ENCODE measurements at places on chromosomes 2 and 18. TPM values are rescaled to one million over a fixed set of nuclear protein-coding genes. Genes with fewer than 3 reads are reported as not detected.

DNA sequence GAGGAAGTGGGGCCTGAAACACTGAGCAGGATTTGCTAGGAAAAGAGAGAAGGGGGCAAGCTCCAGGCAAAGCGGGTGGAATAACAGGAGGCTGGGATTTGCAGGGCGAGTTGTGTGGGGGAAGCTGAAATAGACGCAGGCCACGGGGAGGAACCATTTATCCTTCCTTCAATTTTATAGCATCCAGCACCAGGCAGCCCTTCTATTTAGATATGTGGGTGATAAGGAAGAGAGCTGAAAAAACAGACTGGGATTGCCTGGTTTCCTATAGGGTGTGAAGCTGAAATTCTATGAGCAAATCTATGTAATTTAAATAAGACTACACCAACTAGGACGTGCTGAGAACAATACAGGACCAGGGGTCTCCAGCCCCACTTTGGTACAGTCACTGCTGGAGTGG, 132.0 kb upstream of the REV1 start:
- DNase-seq: no peak

DNA sequence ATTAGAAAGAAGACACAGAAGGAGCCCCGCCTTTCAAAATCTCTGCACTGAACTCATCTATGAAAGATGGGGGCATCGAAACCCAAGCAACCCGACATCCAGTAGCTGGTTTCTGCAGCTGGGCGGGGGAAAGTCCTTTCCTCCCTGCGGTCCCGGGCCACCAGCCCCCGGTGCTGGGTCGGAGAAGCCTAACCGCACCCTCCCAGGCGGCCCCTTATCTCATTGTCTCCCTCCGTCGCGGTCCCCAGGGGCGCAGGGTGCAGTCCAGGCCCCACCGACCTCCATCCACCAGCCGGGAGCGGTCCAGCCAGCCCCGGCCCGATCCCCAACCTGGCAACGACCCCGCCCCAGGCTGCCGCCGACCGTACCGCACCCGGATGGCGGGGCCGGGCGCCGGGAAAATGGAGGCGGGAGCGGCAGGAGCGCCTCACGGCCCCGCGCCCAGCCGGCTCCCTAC, 452 bp downstream of the RAPH1 start:
- peak; percentile 46 for DNase-seq

Gene CNGA3
- total RNA-seq: not detected

DNA sequence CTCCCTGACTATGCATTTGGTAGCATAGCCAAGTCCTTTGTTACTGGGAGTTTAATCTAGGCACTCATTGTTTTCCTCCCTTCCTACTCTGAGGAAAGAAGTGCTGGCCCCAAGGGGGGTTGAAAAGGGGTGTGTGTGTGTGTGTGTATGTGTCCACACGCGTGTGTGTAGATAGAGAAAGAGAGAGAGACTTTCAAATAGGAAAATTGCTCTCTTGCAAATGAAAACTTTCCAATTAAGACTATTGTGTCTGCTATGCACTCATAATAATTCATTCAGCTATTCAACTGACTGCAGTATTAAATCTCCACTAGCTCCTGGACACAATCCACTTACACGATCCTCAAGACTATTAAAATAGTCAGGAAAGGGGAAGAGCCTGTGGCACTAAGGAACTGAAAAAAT, 92.9 kb upstream of the CSRNP3 start:
- no peak for DNase-seq

Gene MATN3
- not detected for total RNA-seq

GRCh38 chr18:63438181-63438580, 15.9 kb upstream of the VPS4B start:
- DNase-seq: no peak

DNA sequence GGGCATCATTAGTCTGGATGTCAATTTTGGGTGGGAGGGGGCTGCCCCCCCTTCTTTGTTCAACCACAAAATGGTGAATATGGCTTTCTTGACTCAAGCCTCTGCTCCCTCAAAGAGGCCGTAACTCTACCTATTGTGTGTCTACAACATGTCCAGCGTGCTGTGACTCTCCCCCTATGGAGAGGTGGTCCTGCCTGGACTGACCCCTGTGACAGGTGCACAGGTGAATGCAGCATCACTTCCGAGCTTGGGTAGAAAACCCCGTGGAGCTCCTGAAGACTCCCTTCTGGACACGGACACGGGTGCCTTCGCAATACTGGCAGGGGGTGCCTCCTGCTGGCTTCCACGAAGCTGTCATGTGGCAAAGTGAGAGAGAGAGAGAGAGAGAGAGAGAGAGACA, 397.8 kb downstream of the GALR1 start:
- no peak for DNase-seq

Gene CTAGE1
- not detected for total RNA-seq

DNA sequence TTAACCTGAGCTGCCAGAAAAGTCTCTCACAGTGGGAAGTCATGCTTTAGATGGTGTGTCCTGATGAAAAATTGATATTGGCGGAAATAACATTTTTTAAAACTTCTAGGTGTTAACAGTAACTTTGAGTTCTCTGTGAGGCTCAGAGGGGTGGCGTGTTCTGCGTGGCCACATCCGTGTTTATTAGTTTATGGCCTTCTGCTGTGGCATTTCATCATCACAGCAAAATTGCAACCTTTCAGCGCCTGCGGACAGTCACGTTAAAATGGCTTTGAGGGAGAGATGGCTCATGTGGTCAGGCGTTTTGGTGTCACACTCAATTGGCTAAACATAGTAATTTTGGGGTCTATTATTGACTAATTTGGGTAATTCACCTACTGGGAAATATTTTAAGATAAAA, 42.4 kb downstream of the KLHL29 start:
- DNase-seq: no peak

GRCh38 chr2:19810637-19811036, 91.1 kb downstream of the TTC32 start:
- DNase-seq: no peak

GRCh38 chr2:176683618-176684111, 414.4 kb downstream of the MTX2 start:
- no peak for DNase-seq

DNA sequence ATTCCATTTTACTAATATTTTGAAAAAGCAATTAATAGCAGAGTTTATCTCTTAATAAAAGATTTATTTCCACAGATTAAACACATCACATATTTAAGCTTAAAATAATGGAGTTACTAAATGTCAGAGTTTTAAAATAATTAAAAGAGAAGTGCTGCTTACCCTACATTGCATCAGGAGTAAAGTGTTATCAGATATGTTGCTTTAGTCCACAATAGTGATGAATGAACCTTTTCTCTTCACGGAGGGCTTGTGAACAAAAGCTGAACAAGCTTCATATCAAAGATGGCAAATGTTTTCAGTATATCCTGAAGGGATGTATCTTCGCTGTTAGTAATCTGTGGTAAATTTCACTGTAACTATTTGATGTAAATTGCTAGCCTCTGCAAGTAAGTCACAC, 69.4 kb upstream of the TTC27 start:
- DNase-seq: no peak

- DNase-seq: no peak
Measured at GRCh38 chr2:182316950-182317349, 109.9 kb downstream of the PDE1A start.

- no peak for DNase-seq
Measured at GRCh38 chr2:66694087-66694860, 259.3 kb downstream of the MEIS1 start.

- no peak for DNase-seq
Measured at GRCh38 chr2:147173798-147174197, 671.0 kb upstream of the ACVR2A start.

DNA sequence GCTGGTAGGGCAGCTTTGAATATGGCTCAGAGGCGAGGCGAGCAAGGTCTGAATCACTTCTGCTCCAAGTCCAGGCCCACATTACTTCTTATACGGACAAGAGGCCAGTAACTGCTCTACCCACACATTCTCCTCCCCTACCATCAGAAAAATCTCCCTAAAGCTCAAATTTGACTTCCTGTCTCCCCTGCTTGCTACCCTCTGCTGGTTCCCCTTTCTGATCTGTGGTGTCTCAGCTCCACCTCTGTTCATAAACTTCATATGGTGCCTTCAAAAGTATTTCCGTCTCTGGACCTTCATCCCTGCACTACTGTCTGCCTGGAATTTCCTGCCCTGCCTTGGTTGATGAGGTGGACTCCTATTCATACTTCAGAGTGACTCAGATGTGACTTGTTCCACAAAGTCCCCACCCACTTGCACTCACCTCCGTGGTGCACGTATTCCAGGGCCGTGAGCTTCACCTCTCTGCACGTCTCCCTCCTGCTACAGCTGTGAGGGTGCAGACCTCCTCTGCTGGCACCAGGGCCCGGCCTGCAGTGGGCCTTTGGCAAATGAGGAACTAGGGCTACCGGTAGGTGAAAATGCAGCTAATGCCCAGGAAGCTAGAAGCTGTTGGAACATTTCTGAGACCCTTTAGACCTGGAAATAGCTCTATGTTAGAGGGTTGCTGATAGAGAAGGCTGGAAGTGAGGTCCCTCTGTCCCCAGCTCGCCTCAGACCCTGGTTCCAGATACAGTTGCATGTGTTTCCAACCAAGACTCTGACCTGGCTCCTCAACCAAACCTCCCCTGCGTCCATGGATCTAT, 24.6 kb upstream of the KCMF1 start:
- peak; percentile 83 for DNase-seq

Gene TMEM247
- not detected for total RNA-seq

DNA sequence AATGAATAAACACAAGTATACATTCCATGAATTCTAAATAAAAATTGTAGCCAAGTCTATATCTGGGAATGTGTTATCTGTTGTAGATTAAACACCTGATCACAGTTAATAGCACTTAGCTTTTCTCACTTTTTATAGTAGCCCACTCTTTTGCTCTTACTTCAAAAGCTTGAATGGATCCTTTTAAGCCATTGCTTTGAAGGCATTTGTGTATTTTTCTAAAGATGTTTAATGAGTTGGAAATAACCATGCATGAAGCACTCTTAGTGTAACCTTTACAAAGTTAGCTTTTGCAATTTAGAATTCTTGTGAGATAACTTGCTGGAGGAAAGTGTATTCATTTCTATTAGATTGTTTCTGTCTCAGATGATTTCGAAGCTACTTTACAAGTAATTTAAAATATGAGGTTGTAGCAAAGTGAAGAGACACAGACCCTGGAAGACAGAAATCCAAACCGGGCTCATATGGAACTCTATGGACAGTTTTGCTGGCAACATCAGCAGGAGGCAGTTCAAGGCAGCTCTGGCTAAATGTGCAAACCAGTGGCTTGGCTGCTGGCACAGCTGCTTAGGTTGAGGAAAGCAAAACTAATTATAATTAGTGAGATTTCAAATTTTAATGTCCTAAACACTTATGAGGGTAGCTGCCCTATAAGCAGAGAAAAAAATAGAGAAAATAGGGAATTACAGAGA, 469.8 kb upstream of the ZEB2 start:
- DNase-seq: no peak

Gene TUBA4B
- total RNA-seq: not detected

GRCh38 chr2:201128033-201128432, 12.1 kb downstream of the CFLAR start:
- DNase-seq: no peak

Gene CD8B2
- not detected for total RNA-seq

- no peak for DNase-seq
Measured at GRCh38 chr2:218418717-218419458, at the start of gene VIL1. Gene VIL1 (plus strand): TSS chr2:218419123. CDS start chr2:218423779, 4,656 bp downstream.

- no peak for DNase-seq
Measured at GRCh38 chr2:85259879-85260278, 67.9 kb downstream of the TGOLN2 start.

- no peak for DNase-seq
Measured at GRCh38 chr2:172806996-172807395, 71.4 kb downstream of the RAPGEF4 start.

GRCh38 chr2:149768320-149768799, 180.8 kb upstream of the MMADHC start:
- DNase-seq: no peak

DNA sequence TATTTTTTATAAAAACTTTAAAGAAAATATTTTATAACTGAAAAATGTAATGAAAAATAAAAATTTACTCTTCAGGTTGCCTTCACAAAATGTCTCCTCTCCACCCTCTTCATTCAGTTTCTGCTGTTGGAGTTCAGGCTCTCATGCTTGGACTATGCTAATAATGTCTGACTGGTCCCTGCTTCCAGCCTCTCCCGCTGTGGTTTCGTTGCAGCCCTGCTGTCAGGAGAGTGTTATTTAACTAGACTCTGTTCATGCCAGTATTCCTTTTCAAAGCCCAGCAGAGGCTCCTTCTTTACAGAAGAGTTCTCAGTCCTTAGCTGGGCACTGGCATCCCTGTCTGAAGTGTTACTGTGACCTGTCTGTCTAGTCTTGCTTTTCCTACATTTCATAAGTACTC, 40.4 kb downstream of the CLIP4 start:
- no peak for DNase-seq

Gene FMNL2
- total RNA-seq: 8.4 TPM

- DNase-seq: no peak
Measured at GRCh38 chr2:223488814-223489213, 113.3 kb downstream of the SCG2 start.

DNA sequence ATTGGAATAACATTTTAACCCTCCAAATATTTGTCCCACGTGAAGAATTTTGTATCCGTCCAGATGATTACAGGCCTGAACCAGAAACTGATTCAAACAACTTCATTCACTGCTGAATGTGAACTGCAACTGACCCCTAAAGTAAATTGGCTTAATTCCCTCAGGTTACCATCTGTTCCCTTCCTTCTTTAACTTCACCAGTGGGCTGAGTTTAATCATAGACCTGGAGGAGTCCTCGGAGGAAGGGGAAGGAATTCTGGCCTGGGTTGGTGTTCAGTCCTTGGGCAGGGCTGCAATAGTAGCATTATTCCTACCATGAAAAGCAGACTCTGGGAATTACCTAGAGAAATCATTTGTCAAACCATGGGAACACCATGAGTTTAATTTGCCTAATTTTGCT, 207.4 kb downstream of the TMEM247 start:
- no peak for DNase-seq

DNA sequence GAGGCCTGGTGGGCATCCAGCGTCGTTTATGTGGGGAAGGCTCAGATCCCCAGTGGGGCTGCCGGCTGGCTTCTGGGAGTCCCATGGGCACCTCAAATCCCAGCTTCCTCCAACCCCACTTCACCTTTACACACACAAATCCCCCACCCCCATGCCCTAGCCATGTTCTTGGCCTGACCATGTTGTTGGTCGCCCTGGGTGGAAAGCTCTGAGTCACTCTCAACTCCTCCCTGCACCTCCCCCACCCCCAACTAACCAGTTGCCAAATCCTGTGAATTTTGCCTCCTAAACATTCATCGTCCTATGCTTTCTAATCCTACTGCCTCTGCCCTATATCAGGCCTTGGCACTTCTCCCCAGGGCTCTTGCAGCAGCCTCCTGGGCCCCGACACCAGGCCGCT, 6.4 kb downstream of the TNS1 start:
- no peak for DNase-seq

DNA sequence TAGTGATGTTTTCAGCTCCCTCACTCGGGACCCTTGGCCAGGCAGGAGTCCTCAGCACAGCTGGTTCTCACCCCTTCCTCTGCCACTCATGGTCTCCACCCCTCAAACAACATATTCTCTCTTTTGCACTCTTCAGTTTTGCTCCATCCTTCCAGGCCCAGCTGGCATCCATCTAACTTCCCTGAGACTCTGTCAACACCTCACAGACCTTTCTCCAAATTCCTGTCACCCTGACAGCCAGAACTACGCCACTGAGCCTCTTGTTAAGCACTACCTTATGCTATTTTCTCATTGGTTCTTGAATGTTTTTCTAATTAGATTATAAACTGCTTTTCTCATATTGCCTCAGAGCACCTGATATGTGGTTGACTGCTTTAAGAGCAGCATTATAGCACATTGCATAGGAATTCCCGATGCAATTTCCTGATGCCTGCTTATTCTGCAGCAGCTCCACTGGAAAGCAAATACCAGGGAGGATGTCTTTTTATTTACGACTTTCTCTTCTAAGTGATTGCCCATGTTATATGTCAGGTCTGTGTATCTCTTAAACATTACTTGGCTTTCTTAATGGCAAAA, 12.4 kb upstream of the INO80C start:
- DNase-seq: no peak

Gene GALNT5
- total RNA-seq: not detected

Gene CRYGC
- not detected for total RNA-seq
